ENCODE measurements at places on chromosomes 2 and 18.

DNA sequence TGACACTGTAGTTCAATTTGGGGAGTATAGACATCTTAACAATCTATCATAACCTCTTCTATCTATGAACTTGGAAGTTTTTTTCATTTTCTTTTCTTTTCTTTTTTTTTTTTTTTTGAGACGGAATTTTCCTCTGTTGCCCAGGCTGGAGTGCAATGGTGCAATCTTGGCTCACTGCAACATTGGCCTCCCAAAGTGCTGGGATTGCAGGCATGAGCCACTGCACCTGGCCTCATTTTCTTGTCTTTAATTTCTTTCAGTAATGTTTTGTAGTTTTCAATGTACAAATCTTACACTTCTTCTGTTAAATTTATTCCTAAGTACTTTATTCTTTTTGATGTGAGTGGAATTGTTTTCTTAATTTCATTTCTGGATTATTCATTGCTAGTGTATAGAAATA, 14.6 kb downstream of the ASAP2 start:
- peak; percentile 30 for DNase-seq
- no peak overlapping the region for H3K4me3 ChIP-seq
- peaks cover 16% of the 10 kb centered on the region for H3K36me3 ChIP-seq
- H3K4me1 ChIP-seq = peaks cover 41% of the 10 kb centered on the region
- H3K27me3 ChIP-seq = no peaks in the 10 kb centered on the region
- no peak overlapping the region for H3K27ac ChIP-seq

- H3K36me3 ChIP-seq = peaks cover 18% of the 10 kb centered on the region
- no peaks in the 10 kb centered on the region for H3K4me1 ChIP-seq
- no peaks in the 10 kb centered on the region for H3K27me3 ChIP-seq
These were observed 168.3 kb downstream of the PRPF40A start for GRCh38 chr2:152548996-152549395.

GRCh38 chr2:204282525-204282924, 262.8 kb upstream of the PARD3B start:
- H3K27ac ChIP-seq = no peak overlapping the region
- no peak overlapping the region for H3K4me3 ChIP-seq
- H3K27me3 ChIP-seq = no peaks in the 10 kb centered on the region
- H3K36me3 ChIP-seq = no peaks in the 10 kb centered on the region
- H3K4me1 ChIP-seq = no peaks in the 10 kb centered on the region

- H3K27ac ChIP-seq = peak overlapping the region; percentile 16
- no peak for DNase-seq
- H3K4me3 ChIP-seq = peak overlapping the region; percentile 48
- no peaks in the 10 kb centered on the region for H3K36me3 ChIP-seq
- H3K27me3 ChIP-seq = no peaks in the 10 kb centered on the region
These were observed 579 bp downstream of the LOXL3 start for GRCh38 chr2:74552914-74553811.

DNA sequence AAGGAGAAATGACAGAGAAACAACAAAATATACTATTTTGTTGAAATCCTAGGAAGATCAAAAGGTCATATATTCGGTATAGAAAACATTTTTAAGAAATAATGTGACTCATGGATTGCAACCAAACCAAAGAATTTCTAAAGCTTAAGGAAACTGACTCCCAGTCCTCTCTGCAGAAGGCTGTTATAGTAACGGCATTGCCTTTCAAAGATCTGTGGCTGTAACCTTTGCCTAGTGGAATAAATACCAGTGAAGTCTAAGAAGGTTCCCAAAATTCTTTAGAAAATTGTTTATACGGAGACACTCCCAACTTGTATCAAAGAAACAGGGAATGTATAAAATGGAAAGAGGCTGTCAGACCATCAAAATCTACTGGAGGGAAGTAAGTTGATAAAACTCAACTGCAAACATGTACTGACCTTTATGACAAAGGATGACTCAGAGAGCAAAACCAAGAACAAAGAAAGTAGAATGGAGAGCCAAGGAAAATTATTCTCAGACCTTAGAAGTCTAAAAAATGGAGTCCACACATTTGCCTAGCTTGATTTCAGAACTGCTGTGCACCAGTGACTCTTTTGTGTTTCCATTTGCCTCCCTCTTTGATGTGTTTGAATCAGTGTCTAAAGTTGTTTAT, 48.6 kb upstream of the FSIP2 start:
- DNase-seq = peak; percentile 40
- no peaks in the 10 kb centered on the region for H3K36me3 ChIP-seq
- no peak overlapping the region for H3K27ac ChIP-seq
- no peaks in the 10 kb centered on the region for H3K27me3 ChIP-seq
- H3K4me3 ChIP-seq = no peak overlapping the region

GRCh38 chr18:23136326-23137096, 1.2 kb downstream of the CABLES1 start:
- H3K27ac ChIP-seq = no peak overlapping the region
- no peaks in the 10 kb centered on the region for H3K27me3 ChIP-seq
- no peak for DNase-seq
- H3K36me3 ChIP-seq = no peaks in the 10 kb centered on the region
- H3K4me3 ChIP-seq = peak overlapping the region; percentile 80
- peaks cover 21% of the 10 kb centered on the region for H3K4me1 ChIP-seq

DNA sequence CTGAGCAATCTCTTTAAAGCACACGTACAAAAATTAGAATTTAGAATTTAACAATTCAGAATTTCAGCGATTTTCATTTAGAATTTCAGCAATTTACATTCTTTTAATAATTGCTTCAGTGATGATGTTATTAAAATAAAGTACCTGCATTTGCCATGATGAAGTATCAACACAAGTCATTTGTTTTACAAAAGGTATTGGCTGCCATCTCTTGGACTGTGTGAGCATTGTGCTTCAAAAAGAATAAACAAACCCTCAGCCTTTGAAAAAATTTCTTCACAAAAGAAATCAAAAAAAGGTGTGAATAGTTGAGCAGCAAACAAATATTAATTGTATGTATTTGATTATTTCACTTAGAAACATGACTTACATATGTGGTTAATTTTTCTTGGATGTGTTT, 27.1 kb upstream of the ZC3H15 start:
- H3K27ac ChIP-seq = no peak overlapping the region
- peak; percentile 42 for DNase-seq
- no peaks in the 10 kb centered on the region for H3K27me3 ChIP-seq
- H3K4me1 ChIP-seq = no peaks in the 10 kb centered on the region
- H3K4me3 ChIP-seq = no peak overlapping the region
- H3K36me3 ChIP-seq = peaks cover 9% of the 10 kb centered on the region

DNA sequence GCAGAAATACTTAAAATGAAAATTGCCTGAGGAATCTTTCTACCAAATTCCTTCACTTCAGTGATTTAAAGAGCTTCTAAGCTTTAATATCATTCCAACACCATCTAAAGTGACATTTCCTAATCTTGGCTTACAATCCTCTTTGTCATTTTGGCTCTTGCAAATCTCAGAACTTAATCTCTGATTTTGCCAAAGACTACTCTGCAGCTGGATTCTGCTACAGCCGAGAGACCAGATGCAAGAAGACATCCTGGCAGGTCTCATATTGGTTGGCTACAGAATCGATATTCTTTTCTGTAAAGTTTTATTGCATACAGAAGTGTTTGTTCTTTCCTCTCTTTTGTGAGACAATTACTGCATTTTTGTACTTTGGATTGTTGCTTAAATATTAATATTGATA, 716.5 kb upstream of the LRATD1 start:
- no peaks in the 10 kb centered on the region for H3K27me3 ChIP-seq
- no peak overlapping the region for H3K27ac ChIP-seq
- no peak for DNase-seq
- no peaks in the 10 kb centered on the region for H3K36me3 ChIP-seq
- H3K4me1 ChIP-seq = peaks cover 12% of the 10 kb centered on the region

DNA sequence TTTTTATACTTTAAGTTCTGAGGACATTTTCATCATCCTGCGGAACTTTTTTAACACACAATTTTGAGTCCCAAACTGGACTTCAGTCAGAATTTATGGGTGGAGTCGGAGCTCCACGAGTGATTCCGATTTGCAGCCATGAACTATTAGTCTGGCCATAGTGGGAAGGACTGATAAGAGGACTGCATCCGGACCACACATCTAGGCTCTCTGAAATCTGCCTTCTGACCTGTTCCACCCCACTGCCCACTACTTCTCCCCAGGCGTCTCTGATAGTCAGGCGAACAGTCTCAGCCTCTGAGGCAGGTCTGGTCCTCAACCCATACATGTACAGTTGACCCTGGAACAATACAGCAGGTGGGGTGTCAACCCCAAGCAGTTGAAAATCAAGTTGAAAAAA, 5.2 kb downstream of the MRPL35 start:
- H3K27ac ChIP-seq = no peak overlapping the region
- H3K36me3 ChIP-seq = peaks cover 45% of the 10 kb centered on the region
- no peak overlapping the region for H3K4me3 ChIP-seq
- no peaks in the 10 kb centered on the region for H3K27me3 ChIP-seq
- DNase-seq = no peak
- H3K4me1 ChIP-seq = peaks cover 16% of the 10 kb centered on the region

- H3K36me3 ChIP-seq = peaks cover 13% of the 10 kb centered on the region
- no peak for DNase-seq
- H3K27me3 ChIP-seq = no peaks in the 10 kb centered on the region
- H3K4me1 ChIP-seq = peaks cover 13% of the 10 kb centered on the region
- H3K4me3 ChIP-seq = no peak overlapping the region
These were observed 38.5 kb upstream of the ATP8B1 start for GRCh38 chr18:57841568-57841967.

DNA sequence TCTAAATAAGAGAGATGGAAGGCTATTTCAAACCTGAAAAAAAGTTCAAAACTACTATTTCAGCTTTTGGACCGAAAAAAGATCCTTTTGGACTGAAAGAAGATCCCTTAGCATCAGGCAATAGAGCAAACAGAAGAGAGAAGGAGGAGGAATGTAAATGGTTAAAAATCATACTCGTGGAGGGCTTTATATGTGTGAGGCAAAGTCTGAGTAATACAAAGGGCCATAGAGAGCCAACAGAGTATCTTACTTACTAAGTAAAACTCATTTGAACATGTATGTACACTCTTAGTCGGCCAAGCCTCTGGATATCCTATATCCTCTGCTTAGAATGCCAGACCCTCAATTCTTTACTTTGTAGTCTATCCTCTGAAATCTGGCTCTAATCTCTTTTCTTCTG, 55.7 kb downstream of the ITSN2 start:
- no peak for DNase-seq
- H3K4me3 ChIP-seq = no peak overlapping the region
- H3K4me1 ChIP-seq = peaks cover 13% of the 10 kb centered on the region
- no peaks in the 10 kb centered on the region for H3K27me3 ChIP-seq

- no peak for DNase-seq
- peaks cover 22% of the 10 kb centered on the region for H3K27me3 ChIP-seq
- no peak overlapping the region for H3K27ac ChIP-seq
- no peaks in the 10 kb centered on the region for H3K4me1 ChIP-seq
- H3K4me3 ChIP-seq = no peak overlapping the region
These were observed 533.6 kb upstream of the FSHR start for GRCh38 chr2:49687918-49688317.

DNA sequence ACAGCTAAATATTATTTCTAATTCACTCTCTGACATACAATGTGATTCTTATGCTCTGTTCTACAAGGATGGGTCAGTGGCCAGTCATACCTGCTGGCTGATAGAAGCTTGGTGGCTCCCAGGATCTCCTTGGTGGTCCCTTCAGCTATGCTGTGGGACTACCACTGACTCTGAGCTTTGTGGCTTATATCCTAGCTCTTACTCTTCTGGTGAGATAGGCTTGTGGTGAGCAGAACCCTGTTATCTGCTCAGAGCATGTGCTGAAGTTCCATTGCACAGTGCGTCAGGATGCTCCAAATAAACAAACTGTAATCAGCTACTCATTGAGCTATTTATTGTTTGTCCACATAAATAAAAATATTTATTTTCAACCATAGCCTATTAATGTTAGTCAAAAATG, 51.7 kb downstream of the MFSD6 start:
- no peak overlapping the region for H3K4me3 ChIP-seq
- H3K27me3 ChIP-seq = no peaks in the 10 kb centered on the region
- H3K36me3 ChIP-seq = peaks cover 26% of the 10 kb centered on the region
- H3K4me1 ChIP-seq = peaks cover 7% of the 10 kb centered on the region
- no peak for DNase-seq
- H3K27ac ChIP-seq = no peak overlapping the region

- DNase-seq = no peak
- H3K4me1 ChIP-seq = no peaks in the 10 kb centered on the region
- no peak overlapping the region for H3K4me3 ChIP-seq
- H3K27ac ChIP-seq = no peak overlapping the region
These were observed 69.1 kb downstream of the HS6ST1 start for GRCh38 chr2:128249555-128249954.

DNA sequence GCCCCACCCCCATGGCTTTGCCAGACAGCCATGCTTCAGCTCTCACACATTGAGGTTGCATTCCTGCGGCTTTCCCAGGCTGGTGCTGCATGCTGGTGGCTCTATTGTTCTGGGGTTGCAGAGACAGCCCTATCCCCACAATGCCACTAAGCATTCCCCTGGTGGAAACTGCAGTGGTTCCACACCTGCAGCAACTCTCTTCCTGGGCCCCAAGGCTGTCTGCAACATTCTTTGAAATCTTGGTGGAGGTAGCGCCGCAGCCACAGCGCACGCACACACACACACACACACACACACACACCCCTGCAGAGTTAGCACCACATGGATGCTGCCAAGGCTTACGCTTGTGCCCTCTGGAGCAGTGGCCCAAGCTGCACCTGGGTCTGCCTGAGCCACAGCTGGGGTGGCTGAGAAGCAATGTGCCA, 21.4 kb downstream of the SFXN5 start:
- no peaks in the 10 kb centered on the region for H3K27me3 ChIP-seq
- no peak overlapping the region for H3K27ac ChIP-seq
- H3K4me1 ChIP-seq = peaks cover 5% of the 10 kb centered on the region
- no peak overlapping the region for H3K4me3 ChIP-seq
- H3K36me3 ChIP-seq = peaks cover 12% of the 10 kb centered on the region
- no peak for DNase-seq

DNA sequence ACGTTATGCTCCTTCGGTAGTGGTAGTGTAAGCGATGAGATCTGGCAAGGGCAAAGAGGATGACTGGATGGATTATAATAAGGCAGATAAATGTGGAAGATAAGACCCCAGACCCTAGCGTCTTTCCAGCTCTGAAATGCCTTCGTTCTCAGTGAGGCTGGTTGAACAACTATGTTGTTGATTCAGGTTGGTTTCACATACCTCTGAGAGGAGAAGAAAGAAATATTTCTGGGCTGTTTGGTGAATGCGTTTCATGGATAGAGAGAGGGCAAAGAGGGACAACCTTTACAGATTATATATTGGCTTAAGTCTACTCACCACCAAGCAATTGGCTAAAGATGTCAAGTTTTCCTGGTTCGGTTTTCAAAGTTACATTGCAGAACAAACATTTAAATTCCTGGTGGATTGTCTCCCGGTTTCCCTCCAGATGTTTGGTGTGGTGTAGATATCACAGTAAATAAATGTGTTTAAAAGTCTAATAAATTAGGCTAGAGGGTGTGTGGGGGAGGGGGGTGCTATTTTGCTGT, 190.1 kb upstream of the GLI2 start:
- no peak overlapping the region for H3K4me3 ChIP-seq
- peaks cover 12% of the 10 kb centered on the region for H3K4me1 ChIP-seq
- DNase-seq = no peak
- no peaks in the 10 kb centered on the region for H3K27me3 ChIP-seq
- no peak overlapping the region for H3K27ac ChIP-seq
